Hepatocyte (in vitro differentiated cells): ENCODE measurements at places on chromosomes 12 and 14. TPM values are rescaled to one million over a fixed set of nuclear protein-coding genes. Genes with fewer than 3 reads are reported as not detected.

DNA sequence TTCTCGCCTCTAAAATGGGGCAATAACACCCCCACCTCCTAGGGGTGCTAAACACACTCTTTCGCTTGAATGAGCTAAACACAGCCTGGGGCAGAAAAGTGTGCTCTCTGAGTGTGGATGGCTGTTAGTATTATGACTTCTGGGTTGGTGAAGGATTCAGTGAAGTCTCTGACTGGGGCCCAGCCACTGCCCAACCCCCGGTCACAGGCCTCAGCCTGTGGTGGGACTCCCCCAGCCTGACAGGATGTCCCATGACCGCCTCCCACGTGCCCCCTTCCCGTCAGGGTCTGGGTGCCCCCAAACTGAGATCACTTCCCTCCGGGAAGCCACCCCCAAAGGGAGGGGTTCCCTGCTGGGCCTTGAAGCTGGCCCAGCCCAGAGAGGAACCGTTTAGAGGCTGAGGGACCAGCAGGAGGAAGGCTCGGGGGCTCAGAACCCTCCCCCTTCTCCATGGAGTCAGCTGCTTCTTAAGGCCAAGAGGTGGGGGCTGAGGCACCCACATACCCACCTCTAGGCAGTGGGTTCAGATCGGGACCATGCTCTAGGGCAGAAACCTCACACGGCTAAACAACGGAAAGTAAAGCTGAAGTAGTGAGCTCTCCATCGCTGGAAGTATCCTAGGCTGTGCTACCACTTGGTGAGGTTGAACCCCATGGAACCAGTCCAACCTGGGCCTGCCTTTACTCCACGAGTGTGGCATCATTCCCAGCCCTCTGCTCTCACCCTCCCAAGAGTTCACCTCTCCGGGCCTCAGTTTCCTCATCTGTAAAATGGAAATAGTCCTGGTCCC is 13.8 kb downstream of the DTX1 start:
- no peak overlapping the region for H3K4me3 ChIP-seq
- H3K4me1 ChIP-seq: no peaks in the 10 kb centered on the region
- H3K27ac ChIP-seq: no peak overlapping the region
- H3K36me3 ChIP-seq: no peaks in the 10 kb centered on the region
- no peak for DNase-seq

DNA sequence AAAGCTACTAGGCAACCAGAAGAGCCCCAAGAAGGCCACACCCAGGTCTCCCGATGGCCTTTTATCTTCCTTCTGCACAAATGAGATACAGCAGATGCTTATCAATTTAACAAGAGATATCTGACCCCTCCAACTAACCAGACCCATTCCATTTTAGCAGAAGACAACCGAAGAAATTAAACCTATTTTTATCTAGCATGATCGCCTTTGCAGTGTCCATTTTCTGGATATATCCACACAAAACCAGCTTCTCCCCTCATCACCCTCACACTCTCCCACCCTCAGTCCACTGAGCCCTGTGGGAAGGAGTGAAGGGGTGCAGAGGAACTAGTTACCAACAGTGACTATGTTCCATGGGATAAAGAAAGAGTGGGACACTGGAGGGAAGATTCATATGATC is 20.9 kb upstream of the DHRS4 start:
- DNase-seq: no peak

DNA sequence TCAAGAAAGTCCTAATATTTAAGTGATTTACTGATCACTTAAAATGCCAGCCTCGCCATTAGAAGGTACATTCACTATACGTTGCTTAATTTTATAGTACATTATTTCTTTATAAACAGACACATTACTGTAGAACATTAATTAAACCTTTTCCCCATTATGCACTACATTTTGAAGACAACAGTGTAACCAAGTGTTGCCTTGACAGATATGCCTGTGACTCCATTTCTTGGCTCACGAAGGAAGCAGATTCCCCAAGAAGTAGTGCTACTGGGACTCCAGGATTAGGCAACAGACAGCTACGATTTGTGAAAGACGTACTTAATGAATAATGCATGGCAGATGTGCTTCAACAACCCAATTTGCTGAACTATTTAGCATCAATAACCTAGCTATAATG is 394.8 kb downstream of the RPS29 start:
- H3K36me3 ChIP-seq: no peaks in the 10 kb centered on the region
- H3K27ac ChIP-seq: no peak overlapping the region
- DNase-seq: no peak
- H3K27me3 ChIP-seq: no peaks in the 10 kb centered on the region
- H3K4me1 ChIP-seq: no peaks in the 10 kb centered on the region

GRCh38 chr14:25833341-25834126 is 764.3 kb downstream of the NOVA1 start:
- H3K27me3 ChIP-seq: no peaks in the 10 kb centered on the region
- H3K27ac ChIP-seq: no peak overlapping the region
- no peaks in the 10 kb centered on the region for H3K4me1 ChIP-seq
- H3K4me3 ChIP-seq: no peak overlapping the region

DNA sequence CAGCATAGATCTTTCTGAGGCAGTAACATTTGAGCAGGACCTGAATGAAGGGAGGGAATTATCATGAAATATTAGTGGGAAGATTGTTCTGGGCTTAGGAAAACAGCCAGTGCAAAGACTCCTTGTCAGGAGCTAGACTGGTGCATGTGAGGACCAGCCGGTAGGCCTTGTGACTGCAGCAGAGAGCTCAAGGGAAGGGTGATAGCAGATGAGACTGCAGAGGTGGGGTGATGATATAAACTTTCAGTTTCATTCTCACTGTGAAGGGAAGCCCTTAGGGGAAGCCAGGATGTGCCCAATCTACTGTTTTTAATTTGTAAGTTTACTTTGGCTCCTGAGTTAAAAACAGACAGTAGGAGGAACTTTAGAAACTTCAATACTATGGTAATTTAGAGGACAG is 12.4 kb downstream of the IL22 start:
- no peak overlapping the region for H3K4me3 ChIP-seq
- H3K36me3 ChIP-seq: no peaks in the 10 kb centered on the region
- H3K4me1 ChIP-seq: peaks cover 20% of the 10 kb centered on the region
- no peaks in the 10 kb centered on the region for H3K27me3 ChIP-seq
- peak; percentile 16 for DNase-seq

KRT3 gene
- total RNA-seq: not detected in 2 replicates

DCN gene
- 1,789 and 1,996 TPM in 2 replicates for total RNA-seq

TEP1 gene
- total RNA-seq: 24.4 and 29.4 TPM in 2 replicates

DNA sequence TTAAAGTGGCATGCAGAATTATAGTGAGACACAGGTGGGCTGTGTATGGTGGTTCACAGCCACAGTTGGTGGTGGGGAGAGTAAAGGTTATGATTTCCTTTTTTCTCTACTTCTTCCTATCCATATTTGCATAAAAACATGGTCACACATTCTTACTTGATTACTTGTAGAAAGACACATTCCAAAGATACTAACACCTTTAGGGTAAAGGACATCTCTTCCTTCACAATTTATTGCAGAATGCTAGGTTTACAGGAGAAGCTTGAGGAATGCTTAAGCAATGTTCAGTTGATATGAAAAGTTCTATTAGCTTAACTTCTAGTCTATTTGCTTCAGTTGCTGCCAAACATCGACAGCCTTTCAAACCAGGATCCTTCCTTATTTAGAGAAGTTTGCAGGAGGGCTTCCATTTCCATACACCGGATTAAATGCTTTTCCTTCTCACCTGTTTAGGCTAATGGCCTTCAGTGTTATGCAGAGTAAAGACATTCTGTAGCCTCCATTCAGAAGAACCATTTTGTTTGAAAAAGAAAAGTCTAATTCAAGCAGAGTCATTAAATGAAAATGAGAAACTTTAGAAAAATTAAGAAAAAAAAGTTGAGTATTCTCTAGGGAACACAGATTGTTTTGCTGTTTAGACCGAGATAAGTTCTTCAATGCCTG is 2.6 kb upstream of the PHC1 start:
- H3K27ac ChIP-seq: peak overlapping the region; percentile 90
- H3K4me3 ChIP-seq: no peak overlapping the region
- peaks cover 33% of the 10 kb centered on the region for H3K4me1 ChIP-seq

DNA sequence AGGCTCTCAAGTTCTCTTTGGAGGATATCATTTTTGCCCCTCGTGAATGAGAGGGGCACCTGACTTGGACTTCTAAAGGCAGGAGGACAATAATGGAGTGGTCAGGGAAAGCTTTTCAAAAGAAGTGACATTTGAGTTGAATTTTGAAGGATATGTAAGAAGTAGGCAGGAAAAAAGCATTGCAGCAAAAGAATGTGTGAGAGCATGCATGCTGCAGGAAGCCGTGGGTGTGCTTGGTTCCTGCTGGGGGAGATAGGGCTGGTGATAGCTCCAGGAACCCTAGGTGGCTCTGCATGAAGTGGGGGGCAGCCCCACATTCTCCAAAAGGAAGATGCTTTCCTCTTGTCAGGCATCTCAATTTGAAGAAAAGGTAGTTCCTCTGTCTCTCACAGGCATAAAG is 23.1 kb downstream of the ACVR1B start:
- no peaks in the 10 kb centered on the region for H3K27me3 ChIP-seq
- H3K4me1 ChIP-seq: peaks cover 65% of the 10 kb centered on the region
- no peak for DNase-seq
- H3K27ac ChIP-seq: no peak overlapping the region
- H3K4me3 ChIP-seq: no peak overlapping the region

TEAD4 gene
- 5.5 and 8.3 TPM in 2 replicates for total RNA-seq

GRCh38 chr14:100434911-100435438 is 111.8 kb downstream of the SLC25A47 start:
- H3K36me3 ChIP-seq: no peaks in the 10 kb centered on the region
- peaks cover 13% of the 10 kb centered on the region for H3K4me1 ChIP-seq
- H3K27me3 ChIP-seq: no peaks in the 10 kb centered on the region
- no peak overlapping the region for H3K4me3 ChIP-seq
- no peak for DNase-seq

RALGAPA1 gene
- total RNA-seq: 41.6 and 50.3 TPM in 2 replicates

DNA sequence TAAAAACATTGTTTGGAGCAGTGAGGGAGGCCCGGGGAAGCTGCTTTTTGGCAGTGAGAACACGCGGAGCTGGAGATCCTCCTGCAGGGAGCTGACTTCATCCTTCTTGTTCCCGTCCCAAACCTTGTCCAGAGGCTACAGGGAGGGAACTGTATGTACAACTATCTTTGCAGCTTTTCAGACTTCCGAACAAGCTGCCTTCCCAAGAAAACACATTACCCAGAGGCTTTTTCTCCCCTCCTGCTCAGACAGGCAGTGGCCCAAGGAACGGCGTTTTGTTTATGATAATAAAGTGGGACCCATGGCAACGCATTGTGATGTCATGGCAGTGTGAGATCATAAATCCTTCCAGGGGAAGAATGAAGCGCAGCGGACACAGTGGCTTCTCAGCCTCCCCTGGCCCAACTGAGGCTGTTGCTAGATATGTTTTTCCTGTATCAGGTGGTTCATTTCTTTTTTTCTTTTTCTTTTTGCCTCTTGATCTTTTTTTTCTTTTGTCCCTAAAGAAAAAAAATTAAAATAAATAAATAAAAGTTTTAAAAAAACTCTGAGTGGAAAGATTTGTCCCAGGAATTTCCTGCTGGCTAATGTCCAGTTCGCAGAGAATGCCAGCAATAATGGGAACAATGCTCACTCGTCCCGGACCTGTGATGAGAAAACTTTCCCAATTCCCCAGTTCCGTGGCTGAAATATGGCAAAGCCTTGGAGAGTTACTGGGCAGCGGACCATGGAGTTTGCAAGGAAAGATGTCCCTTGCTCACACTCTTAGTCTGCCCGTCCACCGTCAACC is 103.4 kb upstream of the MAP1LC3B2 start:
- no peaks in the 10 kb centered on the region for H3K36me3 ChIP-seq
- no peak overlapping the region for H3K4me3 ChIP-seq
- DNase-seq: peak; percentile 92
- no peaks in the 10 kb centered on the region for H3K27me3 ChIP-seq
- peak overlapping the region; percentile 91 for H3K27ac ChIP-seq

DNA sequence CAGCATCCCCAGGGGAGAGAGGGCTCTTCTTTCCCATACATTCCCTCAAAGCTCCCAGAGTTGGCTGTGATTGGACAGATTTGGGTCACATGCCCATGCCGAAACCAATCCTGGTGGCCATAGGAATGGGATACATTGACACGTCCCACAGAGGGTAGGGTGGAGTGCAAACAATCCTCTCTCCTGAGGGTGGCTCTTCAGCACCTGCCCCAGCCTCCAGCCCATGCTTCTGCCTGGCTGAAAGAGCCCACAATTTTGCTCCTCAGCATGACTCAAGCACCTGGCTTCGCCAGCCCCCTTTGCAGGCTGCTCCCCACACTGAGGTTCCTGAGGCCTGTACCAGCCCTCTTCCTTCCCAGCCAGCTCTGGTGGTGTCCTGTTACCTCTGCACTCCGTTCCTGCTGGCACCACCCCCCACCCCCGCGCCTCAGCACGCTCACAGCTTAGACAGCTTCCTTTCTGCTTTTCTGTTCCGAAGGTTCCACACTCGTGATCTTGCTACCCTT is 71.7 kb downstream of the CCDC92 start:
- no peaks in the 10 kb centered on the region for H3K27me3 ChIP-seq
- H3K36me3 ChIP-seq: no peaks in the 10 kb centered on the region
- DNase-seq: peak; percentile 40
- no peaks in the 10 kb centered on the region for H3K4me1 ChIP-seq

DNA sequence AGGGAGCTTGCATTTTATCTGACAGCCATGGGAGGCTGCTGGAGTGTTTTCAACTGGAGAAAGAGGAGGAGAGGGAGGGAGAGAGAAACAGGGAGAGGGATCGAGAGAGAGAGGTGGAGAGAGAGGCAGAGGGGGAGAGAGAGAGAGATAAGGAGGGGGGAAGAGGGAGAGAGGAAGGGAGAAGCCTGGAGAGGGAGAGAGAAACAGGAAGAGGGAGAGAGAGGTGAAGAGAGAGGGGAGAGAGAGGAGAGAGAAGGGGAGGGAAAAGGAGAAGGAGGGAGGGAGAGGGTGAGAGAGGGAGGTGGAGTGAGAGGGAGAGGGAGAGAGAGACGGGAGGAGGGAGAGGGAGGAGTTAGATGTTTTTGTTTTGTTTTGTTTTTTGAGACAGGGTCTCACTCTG is 45.6 kb downstream of the DNAH10 start:
- H3K4me3 ChIP-seq: no peak overlapping the region
- no peaks in the 10 kb centered on the region for H3K36me3 ChIP-seq
- DNase-seq: peak; percentile 15

GRCh38 chr12:123121670-123122069 is 29.2 kb downstream of the PITPNM2 start:
- H3K27ac ChIP-seq: no peak overlapping the region
- no peak for DNase-seq
- H3K36me3 ChIP-seq: no peaks in the 10 kb centered on the region
- H3K4me3 ChIP-seq: no peak overlapping the region
- peaks cover 5% of the 10 kb centered on the region for H3K4me1 ChIP-seq
- H3K27me3 ChIP-seq: no peaks in the 10 kb centered on the region

LMO3 gene
- total RNA-seq: 13.5 and 22.5 TPM in 2 replicates

TCL1B gene
- total RNA-seq: 0.50 TPM in 1 of 2 replicates, not detected in the other

DNA sequence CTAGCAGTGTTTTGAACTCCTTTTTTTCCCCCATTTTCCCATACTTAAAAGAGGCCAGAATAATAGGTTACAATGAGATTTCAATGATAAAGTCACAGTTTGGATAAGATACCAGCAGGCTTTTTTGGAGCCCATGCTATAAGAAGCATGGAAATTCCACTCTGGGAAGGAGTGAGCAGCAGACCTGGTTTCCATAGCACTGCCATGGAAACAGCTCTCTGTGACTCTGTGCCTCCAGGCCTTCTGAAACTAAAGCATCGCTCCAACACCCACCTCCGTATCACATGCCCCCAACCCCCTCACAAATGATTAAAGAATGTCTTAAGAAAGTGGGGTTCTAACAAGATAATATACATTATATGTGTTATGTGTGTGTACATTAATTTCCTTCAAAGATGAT is 165.0 kb downstream of the GRIN2B start:
- H3K27me3 ChIP-seq: no peaks in the 10 kb centered on the region
- H3K27ac ChIP-seq: no peak overlapping the region
- no peak for DNase-seq
- H3K36me3 ChIP-seq: no peaks in the 10 kb centered on the region
- H3K4me3 ChIP-seq: no peak overlapping the region
